ENCODE measurements at places on chromosomes 6 and 20. TPM values are rescaled to one million over a fixed set of nuclear protein-coding genes. Genes with fewer than 3 reads are reported as not detected.

- H3K36me3 ChIP-seq: no peaks in the 10 kb centered on the region
- H3K4me1 ChIP-seq: peaks cover 20% of the 10 kb centered on the region
- no peak for DNase-seq
- H3K4me3 ChIP-seq: peak overlapping the region; percentile 57
- peak overlapping the region; percentile 99 for H3K27ac ChIP-seq
- no peaks in the 10 kb centered on the region for H3K27me3 ChIP-seq
These were observed 92.8 kb upstream of the BTN3A2 start for GRCh38 chr6:26272171-26272637.

Gene SAMD3
- 0.71 TPM for total RNA-seq

Gene HLA-DQA1
- 2.6 TPM for total RNA-seq

Gene TGIF2
- 18.0 TPM for total RNA-seq

All from muscle of leg (tissue), 16 donors.